ENCODE measurements at places on chromosomes 2 and 18.

DNA sequence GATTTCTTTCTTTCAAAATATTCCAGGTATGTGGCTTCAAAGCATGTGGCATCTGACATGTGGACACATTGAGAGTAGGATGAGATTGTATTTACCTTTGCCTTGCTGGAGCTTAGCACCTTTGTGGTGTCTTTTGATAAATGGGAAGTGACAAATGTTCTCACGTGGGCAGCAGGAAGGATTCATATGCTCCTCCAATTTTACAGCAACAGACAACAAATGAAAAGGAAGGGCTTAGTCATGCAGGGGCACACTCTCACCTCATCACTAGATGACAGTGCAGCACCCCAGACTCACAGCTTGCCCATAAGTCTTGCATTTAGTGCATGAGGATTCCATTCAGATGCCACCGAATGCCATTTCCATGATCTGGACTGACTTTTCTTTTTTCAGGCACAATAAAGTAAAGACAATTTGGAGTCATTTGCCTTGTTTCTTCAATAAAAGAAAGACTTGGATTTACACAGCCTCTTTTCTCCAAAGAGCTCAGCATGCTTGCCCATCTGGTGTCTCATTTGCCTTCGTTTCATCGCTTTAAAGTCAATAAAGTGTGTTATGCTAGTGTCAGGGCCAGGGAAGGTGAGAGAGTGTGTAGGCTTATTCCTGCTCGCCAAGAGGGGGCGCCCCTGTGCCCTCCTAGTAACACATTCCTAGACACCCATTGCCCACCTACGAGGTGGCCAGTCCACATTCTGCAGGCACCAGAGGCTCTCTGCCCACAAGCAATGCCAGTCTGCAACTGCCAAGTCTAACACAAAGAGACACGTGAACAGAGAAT, 39.6 kb upstream of the DAPL1 start:
- DNase-seq = no peak

DNA sequence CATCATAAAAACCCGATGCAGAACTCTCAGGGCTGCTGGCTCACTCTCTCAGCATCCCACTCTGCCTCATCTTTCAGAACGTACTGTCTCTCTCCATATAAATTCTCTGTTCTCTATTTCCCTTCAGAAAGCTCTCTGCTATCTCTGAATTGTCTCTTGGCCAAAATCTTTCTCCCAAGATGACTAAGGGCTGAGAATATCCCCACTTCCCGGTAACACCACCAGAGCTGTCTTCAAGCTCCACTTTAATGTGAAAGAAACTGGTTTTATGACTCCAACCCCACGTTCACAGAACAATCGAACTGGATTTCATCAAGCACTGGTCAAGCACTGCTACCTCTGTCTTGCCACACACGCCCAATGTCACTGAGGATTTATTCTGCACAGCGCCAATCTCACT, 22.4 kb downstream of the TGFBRAP1 start:
- DNase-seq = no peak

GRCh38 chr2:205267323-205267722, 415.0 kb upstream of the NRP2 start:
- no peak for DNase-seq

- DNase-seq = no peak
These were observed 17.4 kb upstream of the CHAC2 start for GRCh38 chr2:53750041-53750768.

- DNase-seq = no peak
These were observed 566 bp upstream of the POLI start for GRCh38 chr18:54268751-54269150.

- no peak for DNase-seq
These were observed 22.6 kb upstream of the SUCLG1 start for GRCh38 chr2:84481702-84482101.

DNA sequence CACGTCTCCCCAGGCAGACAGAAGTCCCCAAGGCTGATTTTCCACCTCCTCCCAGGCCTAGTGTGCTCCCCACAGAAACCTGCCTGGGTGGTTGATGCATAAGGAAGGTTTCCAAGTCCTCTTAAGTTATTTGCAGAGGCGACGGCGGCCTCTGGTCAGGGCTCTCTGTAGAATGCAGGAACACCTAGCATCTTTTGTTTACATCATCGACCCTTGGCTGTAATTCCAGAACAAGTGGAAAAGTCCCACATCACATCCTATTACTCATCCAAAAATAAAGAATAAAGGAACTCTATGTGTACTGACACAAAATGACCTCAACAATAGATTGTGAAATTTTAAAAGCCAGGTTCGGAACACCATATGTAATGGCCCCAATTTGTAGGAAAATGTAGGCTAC, 211.1 kb downstream of the ALPK2 start:
- DNase-seq = no peak

DNA sequence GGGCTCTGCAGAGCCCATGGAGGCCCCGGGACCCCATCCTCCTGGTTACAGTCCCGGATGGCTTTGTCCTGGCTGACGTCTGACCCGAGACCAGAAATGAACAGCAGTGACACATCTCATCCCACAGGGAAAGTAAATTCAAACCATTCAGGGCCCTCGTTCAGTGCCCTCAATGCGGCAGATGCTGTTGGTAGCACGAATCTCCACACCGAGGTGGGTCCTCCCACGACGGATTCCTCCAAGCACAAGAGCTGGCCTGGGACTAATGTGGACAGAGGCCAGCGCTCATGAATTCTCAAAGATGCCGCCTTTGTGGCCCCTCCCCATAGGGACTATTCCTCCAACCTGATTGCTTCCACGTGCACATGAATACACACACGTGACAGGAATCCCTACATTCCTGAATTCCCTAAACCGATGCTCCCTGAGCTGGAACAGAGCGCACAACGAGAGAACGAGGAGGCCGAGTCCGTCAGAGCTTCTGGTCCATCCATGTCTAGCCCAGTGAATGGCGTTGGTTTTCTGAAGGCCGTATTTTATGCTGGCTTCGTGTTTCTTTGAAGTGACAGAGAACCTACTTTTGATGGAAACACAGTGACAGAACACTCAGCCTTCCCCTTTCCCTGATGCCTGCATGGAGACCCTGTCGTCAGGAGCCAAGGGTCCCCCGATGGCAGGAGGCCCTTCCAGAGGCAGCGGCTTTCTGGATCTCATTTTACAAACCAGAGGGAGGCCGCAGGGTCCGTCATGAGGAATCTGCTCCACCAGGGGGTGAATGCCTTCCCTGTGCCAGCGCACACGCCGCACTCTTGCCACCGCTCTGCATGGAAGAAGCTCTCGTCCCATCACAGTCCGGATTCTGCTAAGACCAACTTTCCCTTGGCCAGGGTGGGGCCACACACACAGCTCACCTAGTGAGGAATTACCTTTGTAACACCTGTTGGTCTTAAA, 64.3 kb upstream of the SNTG2 start:
- DNase-seq = no peak

- no peak for DNase-seq
These were observed 100.2 kb downstream of the SRBD1 start for GRCh38 chr2:45510701-45511420.

DNA sequence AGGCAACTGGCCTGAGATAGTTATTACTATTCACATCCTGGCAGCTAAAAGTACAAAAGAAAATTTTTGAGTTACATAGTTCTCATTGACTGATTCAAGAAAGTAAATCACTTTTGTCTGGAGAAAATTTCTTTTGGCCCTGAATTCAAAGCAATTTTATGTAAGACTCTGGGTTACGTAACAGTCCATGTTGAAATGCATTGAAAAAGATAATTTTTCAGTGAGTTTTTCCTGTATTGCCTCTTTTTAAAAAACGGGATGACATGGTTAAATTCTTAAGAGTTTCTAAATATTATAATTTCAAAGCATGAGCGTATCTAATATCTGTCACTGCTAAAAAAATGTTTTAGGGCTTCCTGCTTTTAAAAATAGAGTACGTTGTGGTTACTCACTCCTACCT, 72.7 kb downstream of the ANKRD12 start:
- peak; percentile 15 for DNase-seq

DNA sequence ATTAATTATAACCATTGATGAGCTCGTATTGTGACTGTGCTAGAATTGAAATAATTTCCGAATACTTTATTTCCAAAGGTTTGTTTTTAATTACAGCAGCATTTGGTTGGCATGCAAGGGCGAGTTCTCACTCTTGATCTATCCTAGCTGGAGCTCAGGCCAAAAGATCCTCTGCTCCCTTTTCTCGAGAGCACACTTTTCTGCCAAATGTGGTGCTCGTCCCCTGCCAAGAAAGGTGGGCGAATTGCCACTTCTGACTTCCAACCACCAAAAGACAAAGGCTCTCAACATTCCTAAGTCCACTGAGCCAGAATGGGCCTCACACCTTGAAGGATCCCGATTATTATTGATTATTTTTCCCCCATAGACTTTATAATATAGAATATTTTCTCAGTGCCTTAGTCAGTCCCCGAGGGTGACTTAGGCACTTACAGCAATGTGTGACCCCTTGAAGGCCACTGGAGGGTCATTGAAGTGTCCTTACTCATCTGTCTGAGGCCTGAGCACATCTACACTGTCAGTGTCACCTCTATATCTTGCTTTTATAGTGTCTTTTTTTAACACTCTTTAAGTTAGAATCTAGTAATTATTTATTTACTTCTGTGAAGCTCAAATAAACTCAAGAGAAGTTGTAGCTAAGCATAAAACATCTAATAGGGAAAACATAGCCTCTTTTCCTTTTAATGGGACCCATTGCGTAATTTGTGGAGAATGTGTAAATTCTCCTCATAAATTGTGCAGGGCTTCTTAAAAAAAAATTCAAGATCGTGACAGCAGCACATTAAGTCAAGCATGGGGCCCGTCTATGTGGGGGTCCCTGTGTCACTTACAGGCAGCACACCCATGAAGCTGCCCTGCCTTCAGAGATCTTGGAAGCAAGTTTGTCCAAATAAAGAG, 98.3 kb downstream of the MEIS1 start:
- DNase-seq = no peak

- DNase-seq = no peak
These were observed 269.1 kb downstream of the TMX3 start for GRCh38 chr18:68445668-68446426.

GRCh38 chr2:240468303-240469238, 33.1 kb downstream of the GPC1 start:
- DNase-seq = no peak

GRCh38 chr2:69936906-69937305, 22.0 kb downstream of the MXD1 start:
- DNase-seq = peak; percentile 69

- DNase-seq = no peak
These were observed 186.1 kb upstream of the STON1 start for GRCh38 chr2:48343571-48344440.

DNA sequence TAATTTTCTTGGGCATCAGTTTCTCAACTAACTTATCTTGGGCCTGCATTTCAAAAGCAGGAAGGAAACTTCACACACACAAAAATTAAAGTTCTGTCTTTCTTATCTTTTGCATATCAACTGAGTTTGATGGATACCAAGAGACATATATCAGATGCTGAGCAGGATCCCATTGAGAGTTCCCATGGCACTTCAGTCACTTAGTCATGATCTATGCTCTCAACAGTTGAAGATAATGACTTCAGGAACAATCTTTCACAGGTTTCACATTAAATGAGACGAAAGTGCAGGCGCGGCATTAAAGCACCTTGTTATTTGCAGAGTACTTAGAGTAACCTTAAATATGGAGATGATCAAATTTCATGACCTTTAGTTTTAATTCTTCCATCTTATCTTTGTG, 2139.8 kb upstream of the CELF4 start:
- no peak for DNase-seq

DNA sequence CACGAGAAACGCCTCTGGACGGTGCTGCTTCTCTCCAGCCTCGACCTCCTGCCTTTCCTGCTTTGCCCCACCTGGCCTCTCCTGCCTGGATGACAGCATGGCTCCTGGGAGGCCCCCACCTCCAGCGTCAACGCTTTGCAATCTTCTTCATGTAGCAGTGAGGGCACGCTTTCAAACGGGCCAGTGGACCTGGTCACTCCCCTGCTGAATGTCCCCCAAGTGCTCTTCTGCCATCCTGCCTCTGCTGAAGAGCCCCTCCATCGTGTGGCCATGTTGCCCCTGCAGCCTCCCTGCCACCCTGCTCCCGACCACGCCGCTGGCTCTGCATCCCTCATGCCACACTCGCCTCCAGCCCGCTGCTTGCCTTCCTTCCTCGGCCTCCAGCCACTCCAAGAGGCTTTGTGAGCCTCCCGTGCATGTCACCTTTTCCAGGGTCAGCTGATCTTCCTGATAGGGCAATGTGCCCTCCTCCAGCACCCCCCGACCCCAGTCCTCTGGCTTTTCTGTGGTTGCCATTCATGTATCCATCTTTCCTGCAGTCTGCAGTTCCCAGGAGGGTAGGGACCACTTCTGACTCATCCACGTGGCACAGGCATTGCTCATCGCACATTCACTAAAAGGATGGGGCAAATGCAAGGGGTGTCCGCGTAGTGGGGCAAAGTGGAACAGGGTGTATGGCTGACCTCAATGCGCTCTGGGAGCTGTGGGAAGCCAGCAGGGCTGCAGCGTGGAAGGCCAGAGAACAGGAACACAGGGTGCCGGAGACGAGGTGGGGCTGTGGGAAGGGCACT, 268.8 kb downstream of the TWIST2 start:
- no peak for DNase-seq

- DNase-seq = no peak
These were observed 15.1 kb downstream of the HOXD3 start for GRCh38 chr2:176172007-176172894.

- DNase-seq = no peak
These were observed 27.2 kb upstream of the C1D start for GRCh38 chr2:68089961-68090360.

DNA sequence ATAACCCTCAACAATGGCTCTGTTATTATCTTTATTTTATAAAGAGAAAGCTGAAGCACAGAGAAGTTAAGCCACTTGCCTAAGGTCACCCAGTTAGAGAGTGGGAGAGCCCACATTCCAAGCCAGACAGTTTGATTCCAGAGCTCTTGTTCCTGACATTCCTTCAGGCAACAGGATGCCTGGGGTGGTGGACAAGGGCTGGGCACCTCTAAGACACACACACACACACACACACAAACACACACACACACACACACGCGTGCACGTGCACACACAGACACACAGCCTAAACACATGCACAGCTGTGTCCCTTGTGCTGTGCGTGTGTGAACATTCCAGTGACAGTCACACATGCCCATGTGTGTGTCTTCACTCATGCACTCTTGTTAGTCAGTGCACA, 26.4 kb downstream of the CELF4 start:
- no peak for DNase-seq

DNA sequence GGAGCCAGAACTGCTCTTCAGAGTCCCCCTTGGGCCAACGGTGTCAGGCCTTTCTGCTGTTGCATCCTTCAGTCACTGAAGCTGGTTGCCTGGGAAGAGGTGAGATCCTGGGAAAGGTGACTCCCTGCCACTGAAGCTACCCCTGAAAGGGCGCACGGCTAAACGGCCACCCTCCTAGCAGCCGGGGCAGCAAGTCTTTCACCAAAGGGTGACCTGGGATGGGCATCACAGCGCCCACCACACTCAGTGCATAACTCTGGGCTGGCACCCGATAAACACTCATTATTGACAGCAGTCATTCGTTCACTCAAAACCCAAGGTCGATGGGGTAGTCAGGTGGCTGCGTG, 26.5 kb upstream of the FOSL2 start:
- no peak for DNase-seq

- no peak for DNase-seq
These were observed 480.4 kb downstream of the KCNJ3 start for GRCh38 chr2:155178921-155179320.

All from CD14-positive monocyte (primary cell).